CD4-positive, alpha-beta memory T cell (primary cell): ENCODE measurements at places on chromosomes 11 and 22.
A peak's percentile ranks its signal among the peaks of the same experiment; 100 is the strongest.

- no peak for DNase-seq
These were observed 387.0 kb upstream of the DDI1 start for GRCh38 chr11:103649401-103649895.

- no peak for DNase-seq
These were observed 3.4 kb downstream of the OVOL1 start for GRCh38 chr11:65790104-65790901.

DNA sequence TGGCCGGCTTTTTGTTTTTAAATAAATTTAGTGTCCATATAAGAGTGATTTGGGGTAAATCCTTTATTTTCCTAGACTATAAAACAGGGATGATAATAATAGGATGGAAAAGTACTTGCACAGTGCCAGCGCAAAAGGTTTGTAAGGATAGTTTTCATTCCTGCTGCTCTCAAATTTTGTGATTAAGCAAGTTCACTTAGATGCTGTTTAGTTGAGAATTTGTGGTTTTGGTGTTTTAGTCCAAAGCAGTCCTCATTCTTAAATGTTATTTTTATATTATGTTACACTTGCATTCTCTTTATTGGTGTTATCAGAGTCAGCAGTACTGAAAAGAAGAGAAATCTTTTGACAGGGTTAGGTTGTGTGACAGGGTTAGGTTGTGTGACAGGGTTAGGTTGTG is 47.9 kb downstream of the PPP6R3 start:
- DNase-seq: no peak

GRCh38 chr11:84890676-84891075 is 736.5 kb downstream of the DLG2 start:
- no peak for DNase-seq

DNA sequence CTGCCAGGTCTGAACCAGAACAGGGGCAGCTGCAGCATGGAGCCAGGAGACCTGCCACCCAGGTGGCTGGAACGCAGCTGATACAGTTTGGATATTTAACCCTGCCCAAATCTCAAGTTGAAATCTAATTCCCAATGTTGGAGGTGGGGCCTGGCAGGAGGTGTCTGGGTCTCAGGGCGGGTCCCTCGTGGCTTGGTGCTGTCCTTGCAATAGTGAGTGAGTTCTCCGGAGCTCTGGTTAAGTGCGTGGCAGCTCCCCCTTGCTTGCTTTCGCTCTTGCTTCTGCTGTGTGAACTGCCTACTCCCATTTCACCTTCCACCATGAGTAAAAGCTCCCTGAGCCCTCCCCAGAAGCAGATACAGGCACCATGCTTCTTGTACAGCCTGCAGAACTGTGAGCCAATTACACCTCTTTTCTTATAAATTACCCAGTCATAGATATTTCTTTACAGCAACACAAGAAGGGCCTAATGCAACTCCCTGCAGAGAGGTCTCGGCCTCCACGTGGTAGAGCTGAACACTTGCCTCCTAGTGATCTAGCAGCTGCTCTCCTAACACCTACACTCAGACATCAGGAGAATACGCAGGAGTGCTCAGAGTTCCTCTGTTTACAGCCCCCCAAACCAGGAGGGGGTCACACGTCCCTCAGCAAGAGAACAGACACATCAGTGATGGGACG is 203.7 kb downstream of the CTTN start:
- no peak for DNase-seq

DNA sequence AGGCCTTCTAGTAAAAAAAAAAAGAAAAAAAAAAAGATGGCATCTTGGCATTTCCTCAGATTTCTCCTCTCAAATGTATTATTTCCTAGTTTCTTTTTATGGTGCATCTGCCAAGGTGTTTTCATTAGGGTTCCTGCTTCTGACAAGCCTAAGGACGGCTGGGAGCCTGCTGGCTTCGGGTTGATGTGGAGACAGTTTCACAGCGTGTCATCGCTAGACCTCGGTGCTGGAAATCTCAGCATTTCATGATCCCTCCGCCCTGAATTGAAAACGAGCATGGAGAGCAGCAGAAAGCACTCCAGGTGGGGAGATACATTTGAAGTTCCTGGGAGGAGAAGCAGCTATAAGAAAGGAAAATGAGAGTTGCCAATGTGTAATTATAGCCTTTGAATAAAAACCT is 283.9 kb upstream of the CNTN5 start:
- DNase-seq: no peak

- no peak for DNase-seq
These were observed 6.8 kb downstream of the AP2A2 start for GRCh38 chr11:932435-932834.

DNA sequence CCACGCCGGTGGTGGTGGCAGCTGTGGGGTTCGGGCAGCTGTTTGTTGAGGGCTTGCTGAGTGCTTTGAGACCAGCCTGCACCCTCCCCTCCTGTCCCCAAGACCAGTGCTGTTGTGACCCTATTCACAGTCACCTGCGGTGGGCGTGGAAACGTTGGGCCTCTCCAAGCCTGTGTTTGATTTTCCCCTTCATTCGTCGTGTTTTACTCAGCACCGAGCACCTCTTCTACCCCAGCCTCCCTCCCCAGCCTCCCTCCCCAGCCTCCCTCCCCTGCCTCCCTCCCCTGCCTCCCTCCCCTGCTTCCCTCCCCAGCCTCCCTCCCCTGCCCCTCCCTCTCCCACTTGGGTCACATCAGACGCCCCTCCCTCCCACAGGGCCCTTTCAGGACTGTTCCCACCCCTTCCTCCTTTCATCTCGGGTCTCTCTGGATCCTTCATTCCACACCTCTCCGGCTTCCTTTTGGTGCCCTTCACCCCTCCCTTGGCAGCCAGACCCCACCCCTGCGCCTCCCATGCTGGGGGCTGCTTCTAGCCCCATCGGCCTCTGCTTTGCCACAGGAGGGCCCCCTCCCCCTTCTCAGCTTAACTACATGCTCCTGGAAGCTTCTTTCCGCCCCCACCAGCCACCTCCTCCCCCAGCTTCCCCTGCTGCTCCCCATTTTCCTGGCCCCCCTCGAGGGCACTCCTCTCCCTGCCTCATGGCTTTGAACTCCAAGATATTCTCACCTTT is 14.8 kb downstream of the FRMD8 start:
- no peak for DNase-seq

- no peak for DNase-seq
These were observed 71.8 kb downstream of the PDE2A start for GRCh38 chr11:72602250-72602904.

DNA sequence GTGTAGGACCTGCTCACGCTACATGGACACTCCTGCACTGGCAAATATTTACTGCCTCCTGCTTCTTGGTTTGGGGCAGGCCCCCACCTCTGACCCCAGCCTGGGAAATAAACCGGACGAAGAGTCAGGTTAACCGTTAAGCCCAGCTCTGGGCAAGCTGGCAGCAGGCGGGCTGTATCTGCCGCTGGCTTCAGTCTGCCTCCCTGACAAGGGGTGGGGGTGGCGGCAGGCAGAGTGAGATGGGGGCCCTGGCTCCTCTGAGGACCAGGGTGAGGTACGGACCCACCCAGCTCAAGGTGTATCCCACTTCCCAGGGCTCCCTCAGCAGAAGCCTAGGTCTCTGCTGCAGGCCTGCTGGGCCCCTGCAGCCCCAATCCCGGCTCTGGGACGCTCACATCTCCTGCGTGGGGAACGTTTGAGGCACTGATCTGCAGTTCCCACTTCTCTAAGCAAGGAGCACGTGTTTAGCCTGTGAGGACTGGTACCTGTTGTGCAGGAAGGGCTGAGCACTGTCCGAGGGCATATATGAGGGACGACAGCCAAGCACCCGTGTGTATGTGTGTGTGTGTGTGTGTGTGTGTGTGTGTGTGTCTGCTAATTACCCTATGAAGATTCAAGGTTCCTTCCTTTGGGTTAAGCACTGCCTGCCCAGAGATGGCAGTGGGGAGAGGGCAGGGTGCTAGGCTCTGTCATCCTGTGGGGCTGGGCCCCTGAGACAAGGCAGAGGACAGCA is 1.1 kb upstream of the LRRC75B start:
- DNase-seq: no peak

DNA sequence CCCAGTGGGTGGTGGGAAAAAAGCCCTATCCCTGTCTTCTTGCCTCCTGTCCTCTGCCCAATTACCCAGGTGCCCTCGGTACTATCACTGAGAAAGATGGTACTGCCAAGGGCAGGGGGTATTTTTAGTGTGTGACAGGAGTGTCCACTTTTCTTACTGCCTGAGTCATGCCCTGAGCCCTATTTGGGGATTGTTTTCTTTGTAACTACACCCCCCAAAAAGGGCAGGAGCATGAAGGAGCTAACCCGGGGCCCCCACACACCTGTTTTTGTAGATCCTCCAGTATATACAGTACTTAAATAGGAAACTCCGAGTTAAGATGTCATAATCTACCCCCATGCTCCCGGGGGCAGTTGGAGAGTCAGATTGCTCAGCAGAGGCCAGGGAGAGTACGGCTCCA is 3.8 kb downstream of the SMTNL1 start:
- no peak for DNase-seq

- DNase-seq: no peak
These were observed 2.2 kb downstream of the BRD1 start for GRCh38 chr22:49825436-49825835.

DNA sequence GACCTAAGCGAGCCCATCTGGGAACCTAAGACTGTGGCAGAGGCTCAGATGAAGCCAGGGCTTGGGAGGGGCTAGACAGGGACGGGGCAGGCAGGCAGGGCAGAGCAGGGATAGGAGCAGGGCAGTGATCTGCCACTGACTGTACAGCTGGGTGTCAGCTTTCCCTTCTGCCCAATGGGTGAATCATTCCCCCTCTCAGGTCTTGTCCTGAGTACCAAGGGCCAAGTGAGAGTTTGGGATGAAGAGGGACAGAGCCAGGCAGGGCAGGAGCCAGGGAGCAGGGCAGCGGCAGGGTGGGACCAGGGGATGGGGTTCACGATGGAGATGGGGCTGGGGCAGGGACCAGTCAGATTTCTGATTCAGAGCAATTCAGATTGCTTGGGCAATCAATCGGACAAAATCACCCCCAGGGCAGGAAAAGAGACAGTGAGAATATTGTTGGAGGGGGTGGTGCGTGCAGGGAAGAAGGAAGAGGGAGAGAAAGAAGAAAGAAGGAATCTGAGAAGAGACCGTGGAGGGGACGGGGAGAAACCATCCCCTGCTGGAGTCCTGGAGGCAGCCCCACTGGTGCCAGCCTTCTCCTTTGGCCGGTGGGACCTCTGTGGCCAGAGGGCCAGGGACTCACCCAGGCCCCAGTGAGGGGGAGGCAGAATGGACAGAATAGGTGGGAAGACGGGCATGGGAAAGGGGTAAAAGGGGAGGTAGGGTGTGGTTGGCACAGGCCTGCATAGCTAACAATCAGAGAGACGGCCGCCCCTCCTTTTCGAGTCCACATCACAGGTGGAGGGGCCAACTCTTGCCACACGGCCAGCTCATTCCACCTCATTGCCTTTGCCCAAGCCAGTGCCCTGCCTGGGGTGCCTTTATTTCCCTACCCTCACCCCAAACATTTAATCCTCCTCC is 47.2 kb downstream of the CYTH4 start:
- DNase-seq: no peak

DNA sequence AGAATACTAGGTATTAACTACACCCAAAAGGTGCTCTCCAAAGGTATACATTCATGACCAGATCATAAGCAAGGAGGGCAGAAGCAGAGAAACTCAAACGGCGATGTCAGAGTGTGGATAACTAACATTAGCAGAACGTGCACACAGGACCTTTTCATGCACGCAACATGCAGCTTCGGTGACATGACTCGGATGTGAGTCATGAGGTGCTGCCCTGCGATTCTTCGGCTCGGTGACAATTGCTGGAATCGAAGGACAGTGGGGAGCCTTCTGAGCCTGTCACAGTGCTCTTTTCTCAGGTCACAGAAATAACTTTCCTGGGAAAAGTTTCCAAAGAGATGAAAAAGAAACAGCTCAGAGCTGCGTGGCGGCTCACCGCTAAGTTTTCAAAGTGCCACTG is 418.5 kb upstream of the SYN3 start:
- no peak for DNase-seq

GRCh38 chr11:44309478-44310205 is at the start of gene ALX4:
Gene ALX4 (minus strand): TSS chr11:44310139. CDS start chr11:44310062, 77 bp downstream.
- DNase-seq: peak; percentile 14

- DNase-seq: no peak
These were observed 529.6 kb upstream of the CCDC90B start for GRCh38 chr11:83815736-83816135.
